Pulmonary artery endothelial cell (primary cell): ENCODE measurements at places on chromosomes 2 and 18.

- no peak for DNase-seq
Observed at GRCh38 chr2:186347472-186347871, 138.6 kb upstream of the ZC3H15 start.

DNA sequence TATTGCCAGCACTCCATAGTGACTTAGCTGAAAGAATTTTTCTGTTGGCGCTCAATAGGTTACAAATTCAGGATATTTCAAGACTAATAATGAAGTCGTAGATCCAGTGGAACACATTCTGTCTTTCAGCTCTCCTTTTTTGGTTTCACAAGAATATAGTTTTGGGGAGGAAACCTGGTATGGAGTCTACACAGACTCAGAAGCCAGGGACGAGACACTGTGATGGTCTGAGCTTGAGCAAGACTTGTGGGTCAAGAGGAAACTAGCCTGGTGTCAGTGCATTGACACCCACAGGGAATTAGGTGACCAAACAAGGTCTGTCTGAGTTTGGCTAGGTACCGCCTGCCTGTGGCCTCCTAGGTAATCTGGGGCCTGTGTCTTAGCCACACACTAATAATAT lies 26.9 kb downstream of the ARL4C start:
- no peak for DNase-seq

DNA sequence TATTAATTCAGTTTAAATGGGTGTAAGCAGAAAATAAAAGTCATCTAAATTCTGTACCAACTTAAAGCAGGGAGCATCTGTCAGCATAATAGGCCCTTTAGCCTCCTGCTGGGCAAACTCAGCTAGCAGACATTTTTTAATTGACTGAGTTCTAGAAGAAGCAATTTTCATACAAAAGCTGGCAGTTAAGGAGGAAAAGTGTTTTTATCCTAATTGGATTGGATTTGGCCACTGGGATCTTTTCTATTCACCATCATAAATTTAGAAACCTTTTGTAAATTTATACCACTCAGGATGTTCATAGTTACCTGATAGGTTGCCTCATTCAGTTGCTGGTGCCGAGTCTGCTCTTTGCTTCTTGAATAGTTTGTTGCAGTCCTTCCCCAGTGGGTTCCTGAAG lies 262.7 kb upstream of the FSIP2 start:
- no peak for DNase-seq

GRCh38 chr2:198706476-198707082 lies 751.2 kb downstream of the SATB2 start:
- DNase-seq, result no peak

DNA sequence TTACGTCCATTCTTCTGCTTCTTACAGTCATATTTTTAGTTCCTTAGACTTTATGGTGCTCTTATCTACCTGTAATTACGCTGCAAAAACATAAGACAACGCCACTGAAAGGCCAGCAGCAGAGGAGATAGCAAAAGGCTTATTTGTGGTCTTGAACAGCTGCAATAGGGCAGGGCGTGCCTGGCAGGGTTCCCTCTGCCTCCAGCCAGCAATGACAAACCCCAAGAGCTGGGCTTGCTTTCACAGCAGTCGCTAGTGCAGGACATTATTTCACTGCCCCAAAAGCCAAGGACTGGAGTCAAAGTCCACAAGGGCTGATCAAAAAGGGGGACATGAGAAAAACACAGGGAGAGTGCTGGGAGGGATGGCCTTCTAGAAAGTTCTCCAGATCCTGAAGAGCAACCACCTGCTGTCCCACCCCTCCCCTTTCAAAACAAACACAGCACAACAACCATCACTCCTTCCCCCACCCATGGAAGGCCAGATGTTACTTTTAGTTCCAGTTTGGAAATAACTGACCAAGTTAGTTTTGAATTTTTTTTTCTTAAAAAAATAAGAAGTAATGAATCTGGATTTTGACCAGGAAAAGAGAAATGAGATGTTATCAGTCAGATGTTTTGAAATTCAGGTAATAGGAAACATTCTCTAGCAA lies 127.8 kb downstream of the RBMS1 start:
- DNase-seq, result no peak

GRCh38 chr2:96396095-96396494 lies 60.5 kb downstream of the NCAPH start:
- no peak for DNase-seq

DNA sequence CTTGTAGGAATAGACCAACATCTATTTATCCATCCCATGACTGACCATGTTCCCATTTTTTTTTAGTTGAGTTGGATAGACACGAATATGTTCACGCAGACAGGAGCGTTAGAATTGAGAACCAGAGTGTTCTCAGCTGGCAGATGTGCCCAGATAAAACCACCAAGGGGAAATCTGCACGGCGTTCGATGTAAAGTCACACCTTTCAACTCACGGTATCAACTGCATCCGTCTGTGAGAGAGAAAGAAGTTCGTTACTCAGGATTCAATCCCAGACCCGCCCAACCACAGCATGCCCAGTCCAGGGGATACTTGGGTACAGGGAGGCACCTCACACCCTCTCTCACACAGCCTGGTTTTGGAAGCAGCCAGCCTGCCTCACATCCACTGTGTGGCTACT lies 26.1 kb downstream of the MAL start:
- no peak for DNase-seq

DNA sequence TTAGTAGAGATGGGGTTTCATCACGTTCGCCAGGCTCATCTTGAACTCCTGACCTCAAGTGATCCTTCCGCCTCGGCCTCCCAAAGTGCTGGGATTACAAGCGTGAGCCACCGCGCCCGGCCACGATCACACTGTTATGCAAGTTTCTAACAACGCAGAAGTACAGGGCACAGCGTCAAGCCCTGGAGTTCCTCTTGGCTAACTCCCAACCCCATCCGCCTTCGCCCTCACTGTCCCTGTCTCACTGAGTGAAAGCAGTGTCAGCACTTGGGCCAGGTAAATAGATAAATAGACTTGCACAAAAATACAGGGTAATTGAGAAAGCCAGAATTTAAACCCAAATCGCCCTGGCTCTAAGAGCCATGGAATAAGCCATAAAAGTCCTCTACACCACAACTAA lies 111.7 kb downstream of the ACVR1 start:
- no peak for DNase-seq

DNA sequence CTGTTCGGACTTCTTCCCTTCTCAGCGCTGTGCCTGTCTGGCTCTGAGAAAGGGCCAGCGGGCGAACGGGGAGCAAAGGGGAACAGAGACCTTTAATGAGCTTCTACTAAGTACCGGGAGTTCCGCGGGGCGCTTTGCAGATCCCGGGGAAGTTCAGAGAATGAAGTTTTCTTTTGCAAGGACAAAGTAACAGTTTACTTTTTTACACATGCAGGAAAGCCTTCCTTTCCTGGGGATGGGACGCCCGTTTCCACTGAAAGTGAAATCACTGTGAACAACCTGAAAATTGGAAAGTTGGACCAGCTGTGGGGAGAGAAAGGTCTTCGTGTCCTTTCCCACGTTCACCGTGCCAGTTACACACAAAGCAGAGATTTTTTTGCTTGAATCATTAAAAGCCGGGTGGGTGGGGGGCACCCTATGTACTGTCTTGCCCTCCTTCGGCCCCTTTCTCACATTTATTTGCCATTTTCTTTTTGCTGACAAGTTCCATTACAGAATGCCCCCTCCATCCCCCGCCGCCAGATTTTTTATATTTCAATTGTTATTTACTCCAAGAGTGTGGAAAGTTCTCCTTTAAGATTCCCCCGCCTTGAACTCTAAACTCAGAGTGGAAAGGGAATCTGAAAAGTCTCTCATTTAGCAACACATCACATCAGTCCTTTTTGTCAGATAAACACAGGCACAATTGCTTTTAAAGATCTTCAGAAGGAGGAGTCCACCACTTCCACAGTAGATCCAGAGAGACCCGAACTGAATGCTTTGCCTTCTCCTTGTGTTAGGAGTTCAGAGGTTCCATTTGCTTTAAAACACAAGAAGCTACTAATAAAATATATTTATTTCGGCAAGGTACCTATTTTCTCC lies 1.1 kb upstream of the FN1 start:
- DNase-seq, result no peak

- no peak for DNase-seq
Observed at GRCh38 chr18:80159713-80160636, 50.9 kb downstream of the ADNP2 start.

- DNase-seq, result no peak
Observed at GRCh38 chr18:38458698-38459097, 893.1 kb upstream of the CELF4 start.

DNA sequence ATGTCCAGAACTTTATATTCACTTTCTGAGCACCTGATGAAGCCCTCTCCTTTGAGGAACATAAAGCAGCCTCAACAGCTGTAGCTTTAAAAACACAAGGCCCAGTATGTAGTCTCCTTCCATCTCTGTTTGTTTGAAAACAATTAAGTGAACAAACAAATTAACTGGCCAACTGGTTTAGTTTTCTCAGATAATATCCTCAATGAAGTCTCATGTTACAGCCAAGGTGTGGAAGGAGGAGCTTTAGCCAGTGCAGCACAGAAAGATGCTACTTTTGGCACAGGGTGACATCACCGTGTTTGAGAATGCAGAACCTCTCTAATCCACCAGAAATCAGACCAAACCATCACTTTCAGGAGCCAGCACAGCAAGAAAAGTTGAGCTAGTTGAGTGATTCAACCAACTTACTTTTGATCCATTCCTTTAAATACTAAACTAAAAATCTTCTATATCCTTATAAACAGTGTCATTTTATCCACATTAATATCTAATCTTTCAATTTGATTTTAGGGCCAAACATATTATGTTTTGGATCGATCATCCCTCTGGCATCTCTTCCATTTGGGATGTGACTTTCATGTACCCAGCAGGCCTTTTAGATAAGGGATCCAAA lies 488.7 kb downstream of the ARHGAP15 start:
- DNase-seq, result no peak

GRCh38 chr2:162007447-162008040 lies 66.5 kb downstream of the DPP4 start:
- DNase-seq, result no peak

DNA sequence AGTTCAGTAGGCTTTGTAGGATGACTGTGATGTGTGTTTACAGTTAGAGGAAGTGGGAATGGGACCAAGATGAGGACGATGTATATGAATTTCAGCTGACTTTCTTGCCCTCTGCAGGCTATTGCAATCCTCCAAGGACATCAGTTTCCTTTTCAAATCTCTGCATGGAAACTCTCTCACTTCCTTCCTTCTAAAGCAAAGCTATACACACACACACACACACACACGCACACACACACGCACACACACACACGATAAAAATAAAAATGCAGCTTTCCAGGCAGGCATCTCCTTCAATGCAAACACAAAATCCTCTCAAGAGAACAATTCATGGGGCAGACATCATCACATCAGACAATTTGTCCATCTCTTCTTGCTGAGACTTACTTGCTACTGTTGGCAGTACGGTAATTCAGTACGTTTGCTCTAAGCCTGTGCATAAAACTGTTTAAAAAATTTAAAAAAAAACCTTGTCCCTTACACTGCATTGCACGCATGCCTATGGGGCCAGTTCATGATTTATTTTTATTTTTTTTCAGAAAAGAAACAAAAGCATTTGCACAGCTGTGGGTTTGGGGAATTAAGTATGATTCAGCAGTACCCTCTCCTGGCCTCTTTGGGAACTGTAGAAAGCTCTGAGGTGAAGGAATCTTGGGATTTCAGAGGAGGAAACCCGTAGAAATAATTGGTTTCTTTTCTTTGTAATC lies 27.1 kb upstream of the ICOS start:
- no peak for DNase-seq

GRCh38 chr18:425106-425745 lies 75.3 kb downstream of the COLEC12 start:
- DNase-seq, result no peak

DNA sequence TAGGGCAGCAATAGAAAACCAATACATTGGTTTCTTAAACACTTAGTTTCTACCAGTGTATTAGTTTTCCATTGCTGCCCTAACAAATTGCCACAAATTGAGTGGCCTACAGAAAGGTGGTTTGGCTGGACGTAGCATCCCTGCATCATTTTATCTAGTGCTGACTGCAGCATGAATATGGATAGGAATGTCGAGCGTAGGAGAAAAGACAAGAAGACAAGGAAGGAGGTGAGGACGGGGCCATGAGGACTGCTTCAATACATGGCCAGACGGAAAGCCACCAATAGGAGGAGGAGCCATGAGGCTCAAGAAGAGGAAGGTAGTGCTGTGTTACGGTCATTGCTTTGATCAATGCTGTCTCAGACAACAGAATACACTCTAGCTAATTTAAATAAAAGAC lies 154.5 kb upstream of the NDUFV2 start:
- DNase-seq, result no peak

- DNase-seq, result no peak
Observed at GRCh38 chr2:241908686-241909420, 39.3 kb downstream of the RTP5 start.

DNA sequence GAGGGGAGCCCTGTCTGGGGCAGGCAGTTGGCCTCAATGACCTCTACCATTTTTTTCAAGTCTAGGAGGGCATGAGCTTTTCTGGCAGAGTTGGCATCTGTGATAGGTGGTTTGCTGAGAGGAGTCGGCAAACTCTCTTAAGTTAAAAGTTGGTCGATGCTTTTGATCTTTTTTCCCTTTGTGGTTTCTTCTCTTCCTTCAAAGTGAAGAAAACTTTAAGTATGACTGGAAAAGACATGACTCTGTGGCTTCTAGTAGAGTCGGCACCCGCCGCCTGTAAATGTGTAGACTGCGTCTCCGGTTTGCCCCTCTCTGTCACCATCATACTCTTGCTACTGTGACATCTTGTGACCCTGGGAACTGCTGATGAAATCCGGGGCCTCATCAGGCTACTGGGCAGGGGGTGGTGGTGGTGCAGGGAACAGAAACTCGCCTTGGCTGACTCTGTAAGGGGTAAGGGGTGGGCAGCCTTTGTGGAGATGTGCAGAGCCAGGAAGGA lies 21.1 kb downstream of the INPP5D start:
- DNase-seq, result no peak
